CD4-positive, alpha-beta T cell treated with Interleukin-6 at 100 ng/mL for 8 hours (primary cell): ENCODE measurements at places on chromosomes 2 and 18.

GRCh38 chr2:149716687-149717086 is 129.1 kb upstream of the MMADHC start:
- no peak for DNase-seq

DNA sequence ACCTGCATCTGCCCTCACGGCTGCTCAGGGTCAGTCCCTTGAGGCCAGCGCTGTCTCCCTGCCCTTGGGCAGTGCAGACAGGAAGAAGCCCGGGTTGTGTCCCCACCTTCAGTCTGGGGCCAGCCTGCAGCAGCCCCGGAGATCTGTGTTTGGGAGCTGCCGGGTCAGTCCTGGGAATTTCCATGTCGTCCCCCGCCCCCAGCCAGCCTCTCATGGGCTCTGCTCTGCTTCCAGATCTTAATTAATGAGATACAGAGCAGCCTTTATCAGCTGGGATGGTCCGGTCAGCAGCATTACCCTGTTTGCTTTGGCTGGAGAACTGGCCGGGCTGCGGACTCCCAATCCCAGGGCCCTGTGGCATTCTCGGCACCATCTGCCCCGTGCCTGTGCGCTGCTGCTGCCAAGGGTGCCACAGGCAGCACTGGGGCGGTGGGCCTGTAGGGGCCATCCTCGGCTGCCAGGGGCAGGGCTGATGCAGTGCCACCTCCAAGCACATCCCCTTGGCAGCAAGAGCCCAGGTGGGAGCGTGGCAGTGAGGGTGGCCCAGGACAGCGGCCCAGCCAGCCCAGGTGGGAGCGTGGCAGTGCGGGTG is 2.4 kb downstream of the BOK start:
- no peak for DNase-seq

DNA sequence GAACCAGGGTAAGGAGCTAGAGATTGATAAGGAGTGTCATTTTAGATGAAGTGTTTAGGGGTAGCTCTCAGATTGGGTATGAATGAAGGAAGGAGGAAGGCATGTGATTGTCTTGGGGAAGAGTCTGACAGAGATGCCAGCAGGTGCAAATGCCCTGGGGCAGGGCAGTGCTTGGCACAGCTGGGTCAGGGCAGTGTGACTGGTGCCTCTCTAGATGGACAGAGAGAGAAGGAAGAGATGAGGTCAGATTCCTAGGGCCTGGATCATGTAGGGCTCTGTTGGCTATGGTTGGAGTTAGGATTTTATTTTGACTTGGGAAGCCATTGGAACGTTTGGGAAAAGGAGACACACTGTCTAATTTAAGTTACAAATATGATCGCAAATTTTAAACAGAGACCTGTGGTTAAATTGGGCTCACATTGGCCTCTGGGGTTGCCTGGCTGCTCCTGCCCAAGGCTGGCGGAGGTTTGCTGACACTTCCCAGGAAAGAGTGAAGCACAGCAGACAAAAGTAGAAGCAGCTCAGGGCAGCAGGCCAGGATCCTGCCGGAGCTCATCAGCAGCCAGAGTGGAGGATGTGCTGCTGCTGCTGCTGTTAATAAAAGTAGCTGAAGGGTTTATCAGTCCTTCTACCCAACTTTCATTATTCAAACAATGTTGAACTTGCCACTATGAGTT is 32.7 kb upstream of the FHL2 start:
- no peak for DNase-seq

DNA sequence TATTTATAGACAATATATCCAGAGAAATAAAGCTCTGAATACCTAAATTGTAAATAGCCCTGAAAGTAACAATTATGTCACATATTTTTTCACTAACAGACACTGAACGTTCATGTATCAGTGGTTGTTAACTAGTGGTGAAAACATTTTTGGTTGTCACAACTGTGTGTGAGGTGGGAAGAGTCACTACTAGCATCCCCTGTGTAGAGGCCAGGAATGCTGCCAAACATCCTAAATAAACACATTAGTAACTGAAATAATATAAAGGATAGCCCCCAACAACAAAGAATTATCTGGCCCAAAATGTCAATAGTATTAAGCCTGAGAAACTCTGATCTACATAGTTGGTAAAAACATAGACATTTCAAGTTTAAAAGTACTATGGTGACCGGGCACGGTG is 64.5 kb downstream of the ROCK1 start:
- DNase-seq: no peak

DNA sequence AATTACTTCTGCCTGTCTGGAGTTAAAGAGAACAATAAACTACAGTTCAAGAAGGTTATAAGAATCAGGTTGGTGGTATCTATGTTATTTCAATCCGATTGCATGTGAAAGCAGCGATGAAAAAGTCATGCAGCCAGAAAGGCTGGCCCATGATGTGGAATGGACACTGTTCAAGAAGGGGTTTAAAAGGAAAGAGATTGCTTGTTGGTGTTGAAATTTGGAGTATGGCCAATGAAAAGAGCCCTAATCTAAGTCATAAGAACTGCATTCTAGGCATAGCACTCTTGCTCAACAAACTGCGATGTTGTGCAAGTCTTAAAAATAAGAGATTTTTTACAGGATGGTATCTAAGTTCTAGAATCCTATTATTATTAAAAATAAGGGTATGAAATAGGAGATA is 61.3 kb downstream of the EFEMP1 start:
- no peak for DNase-seq

GRCh38 chr18:42187611-42188380 is 232.8 kb downstream of the PIK3C3 start:
- DNase-seq: no peak

- no peak for DNase-seq
Observed at GRCh38 chr18:23958036-23958435, 56.5 kb upstream of the TTC39C start.

- no peak for DNase-seq
Observed at GRCh38 chr18:43588838-43589237, 311.5 kb upstream of the SYT4 start.

GRCh38 chr2:160287476-160287875 is 87.4 kb upstream of the ITGB6 start:
- no peak for DNase-seq

DNA sequence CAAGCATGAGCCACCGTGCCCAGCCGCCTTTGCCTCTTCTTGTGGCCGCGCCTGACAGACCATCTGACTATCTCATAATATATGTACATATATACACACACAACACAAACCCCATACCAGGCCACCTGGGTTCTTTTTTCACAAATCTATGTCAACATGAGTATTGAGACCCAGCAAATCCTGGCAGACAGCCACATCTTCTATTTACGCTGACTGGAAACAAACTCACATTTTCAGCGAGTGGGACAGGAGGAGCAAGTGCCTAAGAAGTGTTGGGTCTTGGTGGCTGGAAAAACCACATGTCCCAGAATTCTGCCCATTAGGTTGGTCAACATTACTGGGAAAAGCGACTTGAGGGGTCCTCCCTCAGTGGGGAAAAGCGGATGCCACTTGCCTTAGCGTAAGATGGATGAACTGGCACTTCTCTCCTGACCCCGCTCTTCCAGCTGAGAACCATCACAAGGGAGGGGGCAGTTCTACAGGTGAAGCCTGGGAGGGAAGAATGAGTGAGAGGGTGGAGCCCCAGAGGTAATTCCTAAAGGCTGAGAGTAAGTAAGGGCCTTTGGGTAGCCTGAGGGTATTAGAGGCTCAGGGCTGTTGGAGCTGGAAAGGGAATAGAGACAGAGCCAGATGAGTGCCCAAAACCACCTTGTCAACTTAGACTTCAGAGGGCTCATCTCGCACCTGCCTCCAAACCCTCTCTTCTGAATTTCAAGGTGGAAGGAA is 1.9 kb downstream of the SCYGR3 start:
- DNase-seq: no peak

- no peak for DNase-seq
Observed at GRCh38 chr18:73462092-73462491, 594.3 kb upstream of the NETO1 start.

DNA sequence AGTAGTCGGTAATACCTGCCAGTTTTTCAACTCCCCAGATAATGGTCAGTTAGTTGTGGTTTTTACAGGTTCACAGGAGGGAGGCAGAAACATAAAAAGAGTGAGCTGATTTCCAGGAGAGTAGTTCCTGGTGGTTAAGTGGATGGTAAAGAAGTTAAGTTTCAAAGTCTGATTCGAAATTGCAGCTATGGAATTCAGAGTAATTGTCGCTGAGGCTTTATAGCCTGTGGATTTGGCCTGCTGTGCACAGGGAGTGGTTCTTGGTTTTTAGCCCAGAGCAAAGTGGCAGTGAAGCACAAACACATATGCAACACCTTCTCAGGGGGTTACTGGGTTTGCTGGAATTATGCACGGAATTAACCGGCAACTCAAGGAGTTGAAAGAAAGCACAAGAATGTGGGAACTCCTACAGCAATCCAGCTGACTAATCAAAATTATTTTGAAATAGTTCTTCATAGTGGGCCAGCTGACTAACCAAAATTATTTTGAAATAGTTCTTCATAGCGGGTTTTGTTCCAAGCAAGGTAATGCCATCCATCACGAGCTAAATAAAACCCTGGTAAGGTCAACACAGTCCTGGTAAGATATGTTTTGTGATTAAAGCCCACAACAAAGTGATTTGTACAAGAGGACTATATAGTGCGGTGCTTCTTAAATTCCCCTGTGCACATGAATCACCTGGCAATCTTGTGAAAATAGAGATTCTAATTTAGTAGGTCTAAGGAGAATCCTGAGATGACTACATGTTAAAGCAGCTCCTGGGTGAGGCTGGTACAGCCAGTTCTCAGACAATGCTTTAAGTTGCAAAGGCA is 94.4 kb downstream of the SGPP2 start:
- DNase-seq: no peak

GRCh38 chr18:72122103-72122502 is 422.0 kb downstream of the CBLN2 start:
- DNase-seq: no peak

DNA sequence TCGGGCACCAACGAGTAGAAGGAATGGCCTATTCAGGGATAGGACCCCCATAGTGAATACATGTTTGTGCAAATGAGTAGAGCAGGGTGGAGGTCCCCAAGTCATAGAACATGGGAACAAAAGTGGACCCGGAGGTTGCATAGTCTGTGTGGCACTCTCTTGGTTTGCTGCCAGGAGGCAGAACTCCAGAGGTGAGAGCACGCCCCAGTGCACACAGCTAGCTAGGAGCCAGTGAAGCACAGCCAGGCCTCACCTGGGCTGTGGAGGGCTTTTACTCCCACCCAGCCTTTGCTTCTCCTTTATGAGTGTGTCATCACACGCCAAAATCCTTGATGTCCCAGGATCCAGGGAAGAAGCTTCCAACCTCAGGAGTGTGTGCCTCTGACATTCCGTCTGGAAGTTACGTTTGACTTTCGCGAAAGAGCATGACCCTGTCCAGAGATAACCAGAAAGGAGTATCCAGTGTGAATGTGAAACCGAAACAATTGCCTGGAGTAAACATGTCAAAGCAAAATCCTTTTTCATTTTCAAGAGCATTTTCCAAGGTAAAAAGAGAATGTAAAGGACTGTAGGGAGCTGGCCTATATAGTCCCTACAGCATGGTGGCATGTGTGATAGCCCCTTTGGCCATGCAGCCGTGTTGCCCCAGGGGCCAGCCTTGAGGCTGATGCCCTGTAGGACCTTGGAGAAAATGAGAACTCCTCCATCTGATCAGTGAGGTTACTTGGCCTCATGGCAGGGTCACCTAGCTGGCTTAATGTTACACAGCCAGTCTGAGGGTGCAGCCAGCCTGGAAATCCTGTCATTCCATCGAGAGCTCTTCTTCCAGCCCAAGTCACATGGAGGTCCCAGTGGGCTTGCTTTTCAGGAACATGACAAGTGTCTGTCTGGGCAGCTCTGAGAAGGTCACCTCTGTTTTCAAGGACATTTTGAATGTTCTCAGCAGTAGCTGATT is 8.8 kb downstream of the TRIB2 start:
- no peak for DNase-seq

DNA sequence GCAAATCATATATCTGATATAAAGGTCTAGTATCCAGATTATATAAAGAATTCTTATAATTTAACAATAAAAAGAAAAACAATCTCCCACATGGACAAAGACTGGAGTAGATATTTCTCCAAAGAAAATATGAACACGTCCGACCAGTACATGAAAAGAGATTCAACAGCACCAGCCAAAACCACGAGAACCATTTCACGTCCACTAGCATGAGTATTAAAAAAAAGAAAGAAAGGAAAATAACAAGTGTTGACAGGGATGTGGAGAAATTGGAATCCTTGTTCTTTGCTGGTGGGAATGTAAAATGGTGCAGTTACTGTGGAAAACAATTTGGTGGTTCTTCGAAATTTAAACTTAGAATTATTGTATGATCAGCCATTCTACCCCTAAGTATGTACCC is 432.7 kb upstream of the TRIB2 start:
- DNase-seq: no peak

DNA sequence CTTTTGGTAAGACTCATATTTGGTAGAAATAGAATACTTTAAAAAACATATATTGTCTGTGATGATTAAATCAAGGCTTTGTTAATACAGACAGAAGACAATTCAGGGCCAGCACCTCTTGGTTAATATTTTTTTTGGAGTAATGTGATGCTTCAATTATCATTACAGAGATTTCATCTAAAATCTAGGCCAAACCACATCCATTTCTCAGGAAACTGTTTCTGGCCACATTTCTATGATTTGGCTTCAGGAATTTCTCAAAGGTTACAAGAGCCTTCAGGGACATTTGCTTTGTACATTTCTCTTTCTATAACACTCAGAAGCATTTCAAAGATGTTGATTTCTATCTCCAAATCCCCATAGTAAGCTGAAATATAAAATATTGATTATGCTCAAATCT is 614.9 kb downstream of the LRP1B start:
- DNase-seq: no peak

- no peak for DNase-seq
Observed at GRCh38 chr18:66729442-66730239, 125.8 kb upstream of the CDH19 start.

DNA sequence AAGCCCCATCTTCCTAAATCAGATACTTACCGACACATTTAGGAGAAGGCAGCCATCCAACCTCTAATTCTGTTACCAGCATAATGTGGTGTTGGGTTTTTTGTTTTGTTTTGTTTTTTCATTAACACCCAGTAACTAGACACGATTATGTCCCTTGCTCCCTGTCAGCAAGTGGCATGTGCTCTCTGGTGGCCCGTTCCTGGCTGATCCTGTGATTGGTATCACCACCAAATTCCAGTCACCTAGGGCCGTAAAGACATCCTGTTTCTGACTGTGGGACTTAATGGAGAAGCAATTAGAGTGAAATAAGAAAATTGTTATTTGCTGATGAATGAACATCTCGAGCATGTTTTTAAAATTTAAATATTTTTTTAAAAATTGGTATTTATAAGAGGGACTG is 5.9 kb upstream of the DLX1 start:
- DNase-seq: no peak

GRCh38 chr2:393711-394696 is 106.1 kb upstream of the ALKAL2 start:
- DNase-seq: peak; percentile 68

GRCh38 chr2:234705108-234705507 is 208.2 kb upstream of the ARL4C start:
- DNase-seq: no peak
